ENCODE measurements at places on chromosomes 3 and 15. TPM values are rescaled to one million over a fixed set of nuclear protein-coding genes. Genes with fewer than 3 reads are reported as not detected.

CFAP100 gene
- total RNA-seq, result not detected

DNA sequence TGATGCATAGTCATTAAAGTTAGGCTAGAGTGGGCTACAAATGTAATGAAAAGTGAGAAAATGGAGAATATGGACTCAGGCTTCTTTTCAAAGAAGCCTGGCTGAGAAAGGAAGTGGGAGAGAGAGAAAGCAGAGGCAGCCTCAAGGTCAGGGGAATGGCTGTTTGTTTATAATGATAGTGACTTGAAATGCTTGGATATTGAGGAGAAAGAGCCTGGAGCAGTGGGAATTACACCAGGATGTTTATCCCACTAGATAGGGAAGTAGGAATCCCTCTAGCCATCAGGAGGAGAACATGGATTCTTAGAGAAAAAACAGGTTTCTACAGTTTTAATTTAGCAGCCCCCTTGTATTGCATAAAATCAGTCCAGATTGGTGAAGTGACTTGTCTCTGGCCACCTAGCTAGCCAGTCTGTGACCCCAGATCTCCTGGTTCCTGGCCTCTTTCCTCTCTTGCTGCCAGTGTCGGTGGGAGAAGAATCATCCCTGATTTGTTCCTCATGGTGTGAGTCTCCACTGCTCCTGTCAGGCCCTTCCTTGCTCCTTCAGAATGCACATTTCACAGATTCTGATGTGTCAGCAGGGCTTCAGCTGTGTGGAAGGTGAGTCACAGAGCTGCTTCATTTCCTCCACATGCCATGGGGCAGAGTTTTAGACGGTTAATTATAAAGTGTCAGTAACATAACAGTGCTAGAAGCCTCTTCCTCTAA, 32.9 kb downstream of the SEMA6D start:
- DNase-seq, result peak; percentile 79

DNA sequence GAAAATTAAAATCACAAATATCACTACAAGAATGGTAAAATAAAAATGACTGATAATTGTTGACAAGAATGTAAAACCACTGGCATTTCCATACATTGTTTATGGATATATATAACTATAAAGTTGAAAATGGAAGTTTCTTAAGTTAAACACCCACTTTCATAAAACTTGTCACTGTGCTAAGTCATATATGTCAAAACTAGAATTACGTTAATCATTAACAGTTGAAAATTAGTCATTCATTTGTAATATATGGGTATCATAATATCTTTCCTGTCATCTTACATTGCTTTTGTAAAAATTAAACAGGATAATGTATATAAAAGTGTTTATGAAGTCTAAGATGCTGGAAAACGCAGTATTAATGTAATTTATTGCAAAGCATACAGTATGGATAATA, 1398.6 kb upstream of the ALCAM start:
- no peak for DNase-seq

C3orf80 gene
- total RNA-seq, result 1.2 TPM

- no peak for DNase-seq
These were observed 117.2 kb downstream of the TBL1XR1 start for GRCh38 chr3:177080122-177080521.

SPINT1 gene
- 306 TPM for total RNA-seq

DNA sequence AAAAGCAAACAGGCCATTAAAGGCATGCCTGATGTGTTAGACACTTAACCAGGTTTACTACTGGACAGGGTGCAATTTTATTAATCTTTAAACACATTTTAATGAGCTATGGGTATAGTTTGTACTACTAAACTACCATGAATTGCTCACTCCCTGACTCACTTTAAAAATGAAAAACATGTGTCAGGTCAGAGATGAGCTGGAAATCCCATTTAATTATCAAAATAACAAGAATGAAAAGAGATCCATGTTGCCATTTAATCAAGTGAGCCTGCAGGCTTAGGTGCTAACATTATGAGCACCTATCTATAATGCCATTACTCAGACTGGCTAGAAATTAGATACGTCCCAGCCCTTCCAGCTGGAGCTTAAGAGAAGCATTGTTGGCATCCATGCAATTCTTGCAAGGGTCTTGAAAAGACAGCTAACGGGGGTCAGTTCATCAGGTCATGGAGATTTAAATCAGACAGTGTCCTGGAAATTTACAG, 224.4 kb downstream of the THRB start:
- no peak for DNase-seq

GRCh38 chr3:37912052-37912733, 50.5 kb downstream of the CTDSPL start:
- no peak for DNase-seq

GRCh38 chr3:16741890-16742289, 136.7 kb upstream of the DAZL start:
- DNase-seq, result no peak
